T-helper 22 cell (primary cell): ENCODE measurements at places on chromosomes 2 and 18.

DNA sequence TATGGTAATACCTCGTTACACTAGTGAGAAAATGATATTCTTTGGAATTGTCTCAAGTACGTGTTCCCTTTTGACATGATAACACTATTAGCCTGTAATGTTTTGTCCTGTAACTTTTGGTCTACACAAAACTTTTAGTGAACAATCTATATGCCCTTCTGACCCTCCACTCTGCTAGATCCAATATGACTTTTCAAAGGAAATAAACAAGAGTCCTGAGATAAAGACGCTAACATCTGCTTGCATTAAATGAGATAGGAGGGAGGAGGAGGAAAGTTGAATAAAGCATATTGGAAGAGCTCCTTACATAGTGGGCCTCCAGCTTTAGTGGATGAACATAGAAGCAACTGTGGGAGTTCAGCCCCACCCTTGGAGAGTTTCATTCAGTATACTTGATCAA, 83.3 kb upstream of the CAVIN2 start:
- no peak for DNase-seq

GRCh38 chr2:23427350-23427749, 42.4 kb downstream of the KLHL29 start:
- no peak for DNase-seq

DNA sequence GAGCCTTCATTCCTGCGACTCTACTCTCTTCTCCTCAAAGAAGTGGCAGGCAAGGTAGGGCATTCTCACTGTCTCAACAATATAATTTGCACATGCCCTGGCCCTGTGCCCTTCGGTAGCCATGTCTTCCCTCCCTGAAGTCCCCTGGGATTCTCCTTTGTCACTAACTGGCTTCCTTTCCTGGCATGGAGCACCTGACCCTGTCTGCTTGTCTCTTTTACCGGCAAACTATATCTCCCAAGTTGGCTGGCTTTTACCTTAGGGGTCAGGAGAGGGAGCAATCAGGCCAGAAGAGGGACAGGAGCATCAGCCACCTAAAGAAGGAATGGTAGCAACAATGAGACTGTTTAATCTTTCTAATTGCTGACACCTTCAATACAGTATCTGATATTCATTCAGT, 51.9 kb upstream of the RMDN2 start:
- no peak for DNase-seq

- no peak for DNase-seq
Observed at GRCh38 chr2:77119333-77119732, 402.8 kb downstream of the LRRTM4 start.

DNA sequence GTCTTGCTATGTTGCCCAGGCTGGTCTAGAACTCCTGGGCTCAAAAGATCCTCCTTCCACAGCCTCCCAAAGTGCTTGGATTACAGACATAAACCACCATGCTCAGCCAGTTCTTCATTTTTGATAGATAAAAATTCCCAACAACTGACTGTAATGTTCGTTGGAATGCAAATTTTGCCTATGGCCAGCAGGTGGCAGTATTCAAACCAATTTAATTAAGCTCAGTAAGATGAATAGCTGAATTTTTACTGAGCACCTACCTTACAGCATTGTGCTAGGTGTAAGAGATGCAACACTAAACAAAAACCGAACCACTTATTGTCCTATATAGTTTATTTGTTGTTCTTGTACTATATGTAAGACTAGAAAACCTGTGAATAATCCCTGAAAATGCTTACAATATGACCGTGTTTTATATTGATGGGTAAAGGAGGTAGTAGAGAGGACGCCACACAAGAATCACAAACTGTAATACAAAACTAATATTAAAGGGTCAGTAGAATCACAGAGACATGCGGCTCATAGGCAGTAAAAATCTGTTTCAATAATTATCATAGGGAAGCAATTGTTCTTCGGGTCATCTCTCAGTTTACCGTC, 8.2 kb upstream of the TMEM182 start:
- no peak for DNase-seq
